ENCODE measurements at places on chromosomes 5 and 9.

DNA sequence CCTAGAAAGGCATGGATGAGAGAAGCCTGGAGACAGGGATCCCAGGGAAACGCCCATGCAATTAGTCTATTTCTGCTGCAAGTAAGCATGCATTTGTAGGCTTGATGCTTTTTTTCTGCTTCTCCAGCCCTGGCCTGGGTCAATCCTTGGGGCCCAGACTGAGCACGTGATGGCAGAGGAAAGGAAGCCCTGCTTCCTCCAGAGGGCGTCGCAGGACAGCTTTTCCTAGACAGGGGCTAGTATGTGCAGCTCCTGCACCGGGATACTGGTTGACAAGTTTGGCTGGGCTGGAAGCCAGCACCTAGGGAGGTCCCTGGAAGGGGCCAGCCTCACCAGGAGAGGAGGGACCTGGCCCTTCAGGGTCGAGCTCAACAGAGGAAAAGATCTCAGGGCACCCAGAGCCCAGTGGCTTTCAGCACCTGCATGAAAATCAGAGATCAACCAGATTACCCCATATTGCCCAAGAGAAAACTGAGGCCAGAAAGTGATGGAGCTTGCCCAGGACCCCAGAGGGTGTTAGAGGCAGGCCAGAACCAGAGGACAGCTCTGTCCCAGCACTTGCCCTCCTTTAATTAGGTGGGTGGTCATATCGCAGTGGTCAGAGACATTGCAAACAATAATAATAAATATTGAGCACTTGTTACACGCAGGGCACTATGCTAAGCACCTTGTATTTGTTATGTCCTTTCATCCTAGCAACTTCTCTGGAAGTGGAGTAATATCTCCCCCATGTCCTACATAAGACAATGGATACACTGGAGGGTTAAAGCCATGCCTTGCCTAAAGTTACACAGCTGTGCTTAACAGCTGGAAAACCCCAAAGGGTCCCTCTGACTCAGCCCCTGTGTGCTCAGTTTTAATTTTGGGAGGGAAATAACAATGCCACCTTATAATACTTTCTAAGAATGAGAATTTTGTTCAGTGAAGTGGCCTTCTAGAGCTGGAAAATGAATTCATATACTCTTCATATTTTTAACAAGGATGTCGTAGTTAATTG lies 67.1 kb downstream of the KLF4 start:
- peak; percentile 64 for DNase-seq

DNA sequence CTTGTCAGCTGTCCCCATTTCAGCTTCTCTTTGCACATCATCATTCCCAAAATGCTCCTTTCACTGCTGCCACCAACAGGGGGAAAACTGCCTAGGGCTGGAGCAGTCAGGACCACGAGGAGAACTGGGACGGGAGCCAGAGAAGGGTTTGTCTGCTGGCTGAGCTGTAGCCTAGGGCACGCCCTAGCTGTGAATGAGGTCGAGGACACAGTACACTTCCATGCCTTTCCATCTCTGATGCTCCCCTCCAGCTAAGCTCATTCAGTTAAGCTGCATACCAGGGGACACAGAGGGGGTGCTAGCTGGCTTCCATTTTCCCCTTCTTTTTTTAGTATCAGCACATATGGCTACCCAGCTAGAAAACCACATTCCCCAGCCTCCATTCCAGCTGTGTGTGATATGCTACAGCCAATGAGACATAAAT lies 64.7 kb downstream of the STK10 start:
- no peak for DNase-seq

- no peak for DNase-seq
These were observed 43.9 kb downstream of the BOD1 start for GRCh38 chr5:173572431-173573125.

GRCh38 chr9:121398374-121398773 lies 28.3 kb upstream of the STOM start:
- DNase-seq = no peak

DNA sequence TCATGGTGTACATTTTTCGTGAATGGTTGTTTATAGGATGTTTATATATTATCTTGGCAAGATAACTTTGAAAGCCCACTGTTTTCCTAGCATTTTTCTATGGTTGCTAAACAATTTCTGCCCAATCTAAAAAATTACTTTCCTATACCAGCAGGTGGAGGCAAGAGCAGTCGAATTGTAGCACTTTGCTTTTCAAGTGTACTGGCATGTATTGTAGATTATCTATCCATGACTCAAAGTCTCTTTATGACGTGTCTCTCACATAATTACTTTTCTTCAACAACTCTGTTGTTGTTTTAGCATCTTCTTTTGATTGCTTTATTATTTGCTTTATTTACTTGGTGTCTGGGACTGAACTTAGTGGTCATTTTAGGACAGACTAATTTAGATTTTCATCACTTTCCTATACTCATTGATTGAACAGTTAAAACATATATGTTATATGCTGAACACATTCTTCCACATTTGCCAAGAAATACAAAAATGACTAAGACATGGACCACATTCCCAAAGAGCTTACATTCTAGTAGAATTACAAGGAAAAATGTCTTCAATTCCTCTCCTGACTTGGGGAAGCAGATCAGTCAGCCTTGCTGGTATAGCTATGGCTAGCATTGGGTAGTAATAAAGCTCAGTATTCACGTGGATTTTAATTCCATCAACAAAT lies 20.7 kb downstream of the NLN start:
- DNase-seq = peak; percentile 64

DNA sequence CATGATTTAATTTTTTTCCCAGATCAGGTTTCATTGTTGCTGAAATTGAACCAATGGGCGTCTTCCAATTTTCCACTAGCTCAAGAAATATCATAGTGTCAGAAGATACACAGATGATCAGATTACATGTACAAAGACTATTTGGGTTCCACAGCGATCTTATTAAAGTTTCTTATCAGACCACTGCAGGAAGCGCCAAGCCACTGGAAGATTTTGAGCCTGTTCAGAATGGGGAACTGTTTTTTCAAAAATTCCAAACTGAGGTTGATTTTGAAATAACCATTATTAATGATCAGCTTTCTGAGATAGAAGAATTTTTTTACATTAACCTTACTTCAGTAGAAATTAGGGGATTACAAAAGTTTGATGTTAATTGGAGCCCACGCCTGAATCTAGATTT lies 251.6 kb downstream of the ADGRV1 start:
- DNase-seq = no peak

- DNase-seq = no peak
These were observed 101.0 kb downstream of the TLE1 start for GRCh38 chr9:81588148-81588871.

Data from GM12865 (cell line).